ENCODE measurements at places on chromosomes 2 and 18. TPM values are rescaled to one million over a fixed set of nuclear protein-coding genes. Genes with fewer than 3 reads are reported as not detected.

Gene RGPD3
- total RNA-seq: 0.45 TPM

Gene NRP2
- 235 TPM for total RNA-seq

Gene IL36A
- total RNA-seq: not detected

Gene KCNG2
- total RNA-seq: 1.7 TPM

Gene IL37
- not detected for total RNA-seq

Gene SCYGR4
- not detected for total RNA-seq

Gene MYO7B
- total RNA-seq: 0.33 TPM

Gene UGT1A1
- total RNA-seq: not detected

Gene SERPINB4
- not detected for total RNA-seq
